Cardiac septum (tissue), 1 donor: ENCODE measurements at places on chromosomes 16 and 17.
A peak's percentile ranks its signal among the peaks of the same experiment; 100 is the strongest.

DNA sequence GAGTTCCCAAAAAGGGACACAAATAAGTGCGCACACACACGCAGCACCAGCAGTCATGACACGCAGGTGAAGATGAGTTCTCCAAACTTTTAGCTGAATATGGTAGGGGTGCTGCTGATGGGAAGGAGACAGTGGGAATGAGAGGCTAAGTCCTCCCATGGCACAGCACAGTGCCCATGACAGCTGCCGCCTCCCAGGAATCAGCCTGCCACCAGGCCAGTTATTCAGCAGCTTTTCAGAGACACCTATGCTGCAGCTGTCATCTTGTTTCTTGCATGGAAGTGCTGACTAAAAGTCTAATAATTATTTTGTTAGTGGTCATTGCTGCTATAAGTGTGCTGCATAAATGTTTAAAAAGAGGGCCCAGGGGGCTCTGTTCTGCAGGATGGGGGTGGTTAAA, 12.2 kb downstream of the WFIKKN2 start:
- DNase-seq, result no peak

GRCh38 chr17:39647256-39647655, 10.3 kb downstream of the STARD3 start:
- DNase-seq, result no peak

DNA sequence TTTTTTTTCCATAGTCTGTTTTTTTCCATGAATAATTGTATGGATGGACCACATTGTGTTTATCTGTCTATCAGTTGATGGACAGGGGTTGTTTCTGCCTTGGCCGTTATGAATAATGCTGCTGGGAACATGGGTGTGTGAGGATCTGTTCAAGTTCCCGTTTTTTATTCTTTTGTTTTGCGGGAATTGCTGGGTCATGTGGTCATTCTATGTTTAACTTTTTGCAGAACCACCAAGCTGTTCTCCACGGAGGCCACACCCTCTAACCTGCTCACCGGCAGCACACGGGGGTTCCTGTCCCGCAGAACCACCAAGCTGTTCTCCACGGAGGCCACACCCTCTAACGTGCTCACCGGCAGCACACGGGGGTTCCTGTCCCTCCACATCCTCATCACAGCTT, 5.9 kb upstream of the MSLN start:
- DNase-seq, result no peak

GRCh38 chr16:65954446-65954845, 412.0 kb upstream of the CDH5 start:
- no peak for DNase-seq

DNA sequence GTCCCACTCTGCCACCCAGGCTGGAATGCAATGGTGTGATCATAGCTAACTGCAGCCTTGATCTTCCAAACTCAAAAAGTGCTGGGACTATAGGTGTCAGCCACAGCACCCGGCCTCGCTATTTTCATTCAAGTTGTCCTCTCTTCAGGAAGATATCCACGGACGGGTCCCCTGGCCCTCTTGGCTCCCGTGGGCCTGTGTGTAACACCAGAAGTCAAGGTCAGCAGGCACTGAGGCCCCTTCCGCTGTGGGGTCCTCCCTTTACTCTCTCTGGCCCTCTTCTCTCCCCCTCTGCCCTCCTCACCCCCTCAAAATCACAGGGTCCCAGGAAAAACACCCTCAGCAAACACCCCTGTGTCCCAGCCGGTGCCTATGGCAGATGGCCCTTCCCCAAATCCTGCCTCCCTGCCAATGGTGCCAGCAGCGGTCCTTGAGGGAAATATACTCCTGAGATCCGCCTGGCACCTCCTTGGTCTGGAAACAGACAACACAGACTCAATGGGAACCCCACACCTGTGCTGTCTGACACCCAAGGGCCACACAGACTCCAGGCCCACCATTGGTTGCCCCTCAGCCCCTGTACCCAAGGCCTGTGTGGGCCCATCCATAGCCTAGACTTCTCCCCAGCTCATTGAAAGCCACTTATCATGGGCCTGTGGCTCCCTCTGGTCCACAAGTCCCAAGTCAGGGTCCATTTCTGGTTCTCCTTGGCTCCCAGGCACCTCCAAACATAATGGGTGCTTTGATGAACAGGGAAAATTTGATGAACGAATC, 221.5 kb downstream of the ZNF423 start:
- peak; percentile 43 for DNase-seq

- peak; percentile 84 for DNase-seq
These were observed 40.5 kb upstream of the ATP2A3 start for GRCh38 chr17:4004517-4005295.

DNA sequence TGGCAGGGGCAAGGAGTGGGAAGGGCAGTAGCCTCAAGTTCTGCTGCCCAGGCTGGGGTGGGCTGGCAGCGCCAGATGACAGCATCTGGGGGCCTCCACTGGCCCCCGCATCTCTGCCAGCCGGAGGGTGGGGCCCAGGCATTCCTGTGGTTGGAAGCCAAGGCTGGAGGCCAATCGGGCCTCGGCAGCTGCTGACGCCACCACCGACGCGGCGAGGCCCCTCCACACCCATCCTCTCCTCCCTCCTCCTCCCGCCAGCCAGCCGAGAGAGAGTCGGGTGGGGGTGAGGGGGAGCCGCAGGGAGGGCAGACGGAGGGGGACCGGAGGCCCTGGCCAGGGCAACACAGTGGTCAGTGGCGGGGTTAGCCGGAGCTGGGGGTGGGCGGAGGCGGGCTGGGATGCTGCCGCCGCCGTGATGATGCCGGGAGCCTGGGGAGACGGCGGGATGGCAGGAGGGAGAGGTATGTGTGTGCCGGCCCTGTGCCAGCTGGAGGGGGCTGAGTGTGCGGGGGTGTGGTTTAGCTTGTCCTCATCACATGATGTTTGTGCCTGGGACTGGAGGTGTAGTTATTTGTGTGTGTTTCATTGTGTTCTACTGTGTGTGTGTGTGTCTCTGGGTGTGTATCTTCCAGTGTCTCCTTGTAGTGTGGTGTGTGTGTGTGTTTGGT, 36.6 kb downstream of the ARHGAP23 start:
- peak; percentile 93 for DNase-seq

DNA sequence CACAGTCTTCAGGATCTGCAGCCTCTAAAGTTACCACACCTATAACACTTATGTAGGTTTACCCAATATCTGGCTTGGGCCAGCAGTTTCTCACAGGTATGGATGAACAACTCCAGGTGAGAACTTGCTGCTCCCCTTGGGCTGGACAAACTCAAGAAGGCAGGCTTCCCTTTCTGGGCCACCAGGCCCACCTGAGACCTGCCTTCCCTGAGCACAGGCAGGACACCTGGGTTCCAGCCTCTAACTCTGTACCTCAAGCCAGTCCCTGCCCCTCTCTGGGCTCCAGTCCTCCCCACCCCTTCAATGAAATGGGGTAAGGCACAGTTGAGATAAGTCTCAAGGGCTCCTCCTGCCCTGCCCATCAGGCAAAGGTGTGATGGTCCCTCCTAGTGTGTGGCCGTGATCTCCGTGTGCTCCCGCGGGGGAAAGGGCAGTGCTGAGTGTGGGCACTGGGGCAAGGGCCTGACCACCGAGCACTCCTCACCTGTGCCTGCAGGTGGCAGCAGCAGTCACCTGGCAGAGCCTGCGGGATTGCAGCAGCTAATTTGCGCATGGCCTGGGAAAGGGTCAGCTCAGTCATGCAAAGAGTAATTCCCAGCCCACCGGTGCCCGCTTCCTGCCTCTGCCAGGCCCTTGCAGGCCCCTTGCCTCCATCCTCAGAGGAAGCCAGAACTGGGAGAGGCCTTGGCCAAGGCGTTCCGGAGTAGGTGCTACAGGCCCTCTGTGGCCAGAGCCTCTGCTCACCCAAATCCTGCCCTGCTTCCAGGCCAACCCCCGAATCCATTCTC, 28.2 kb upstream of the ADGRG1 start:
- DNase-seq, result no peak

DNA sequence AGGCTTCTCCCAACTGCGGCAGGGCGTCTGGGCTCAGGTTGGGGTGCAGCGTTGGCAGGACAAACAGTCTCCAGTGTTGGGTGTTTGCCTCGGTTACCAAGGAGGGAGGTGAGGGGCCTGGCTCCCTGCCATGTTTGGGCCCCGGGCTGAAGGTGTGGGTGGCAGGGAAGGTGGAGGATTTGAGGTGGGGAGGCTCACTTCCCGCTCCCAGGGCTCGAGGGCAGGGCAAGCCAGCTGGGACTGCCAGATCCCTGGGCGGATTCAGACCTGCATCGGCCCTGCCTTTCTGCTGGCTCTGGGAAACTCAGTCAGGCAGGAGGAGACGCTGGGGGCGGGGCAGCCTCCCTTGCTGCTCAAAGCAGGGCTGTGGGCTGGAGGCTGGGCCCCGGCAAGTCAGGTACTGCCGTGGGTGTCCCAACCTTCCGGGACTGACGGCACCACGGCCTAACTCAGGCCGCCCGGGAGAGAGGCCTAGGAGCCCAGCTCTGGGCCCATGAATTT, 31.3 kb upstream of the KRT17 start:
- DNase-seq, result no peak

DNA sequence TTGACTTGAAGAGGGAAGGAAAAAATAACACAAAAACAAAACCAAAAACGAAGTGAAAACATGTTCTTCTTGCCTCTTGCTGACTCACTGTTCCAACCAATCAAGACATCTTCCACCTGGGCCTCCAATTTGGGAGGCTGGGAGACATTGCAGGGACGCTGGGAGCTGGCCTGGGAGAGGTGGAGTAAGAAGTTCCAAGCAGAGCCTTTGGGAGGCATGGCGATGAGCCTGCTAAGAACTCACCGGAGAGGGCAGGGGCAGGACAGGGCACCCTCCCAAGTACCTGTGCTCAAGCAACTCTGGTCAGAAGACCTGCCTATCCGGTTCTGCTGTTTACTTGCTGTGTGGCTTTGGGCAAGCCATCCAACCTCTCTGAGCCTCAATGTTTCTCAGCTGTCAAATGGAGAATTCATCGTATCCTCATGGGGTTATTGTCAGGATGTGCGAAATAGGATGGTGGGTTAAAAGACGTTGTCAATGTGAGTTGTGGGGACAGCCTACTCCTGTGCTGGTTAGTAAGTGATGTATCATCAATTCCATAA, 856 bp upstream of the GLP2R start:
- DNase-seq, result no peak

DNA sequence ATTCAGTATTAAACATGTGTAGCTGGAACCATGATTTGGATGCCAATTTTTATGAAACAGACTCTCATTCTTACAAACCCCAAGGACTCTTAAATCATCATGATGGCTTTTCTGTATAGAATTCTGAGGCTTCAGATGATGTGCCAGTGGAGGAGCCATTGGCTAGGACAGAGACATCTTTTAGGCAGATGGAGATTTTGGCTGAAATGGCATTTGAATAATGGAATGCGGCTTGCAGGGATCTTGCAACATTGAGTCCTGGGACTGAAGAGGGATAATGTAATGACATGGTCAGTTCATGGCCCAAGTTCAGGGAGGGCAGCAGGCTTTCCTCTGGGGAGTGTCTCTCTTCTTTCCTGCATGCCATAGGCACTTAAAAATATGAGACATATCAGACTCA, 172.4 kb downstream of the ABCA8 start:
- no peak for DNase-seq

- no peak for DNase-seq
These were observed 11.7 kb downstream of the ABAT start for GRCh38 chr16:8686031-8686621.

GRCh38 chr16:28985211-28986041, 574 bp downstream of the LAT start:
- DNase-seq, result no peak
